ENCODE measurements at places on chromosomes 5 and 9.
A peak's percentile ranks its signal among the peaks of the same experiment; 100 is the strongest.

DNA sequence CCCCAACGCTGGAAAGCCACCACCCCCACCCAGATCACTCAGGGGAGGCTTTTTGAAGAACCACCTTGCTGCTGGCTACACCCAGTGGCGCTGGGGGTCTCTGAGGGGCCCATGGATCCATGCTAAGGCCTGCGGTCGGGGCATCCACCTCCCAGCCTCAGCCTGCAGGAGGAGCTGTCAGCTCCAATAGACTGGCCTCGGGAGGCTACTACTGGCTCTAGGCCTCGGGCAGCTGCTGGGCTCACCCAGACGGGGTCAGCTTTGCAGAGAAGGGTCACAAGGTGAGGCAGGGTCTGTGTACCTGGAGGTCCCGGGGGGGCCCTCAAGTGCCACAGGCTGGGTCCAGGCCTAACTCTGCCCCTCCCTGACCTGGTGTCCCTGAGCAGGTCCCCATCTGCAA lies 193.7 kb downstream of the OLFM1 start:
- DNase-seq = no peak

GRCh38 chr9:97515662-97516061 lies 14.2 kb downstream of the TMOD1 start:
- no peak for DNase-seq

- no peak for DNase-seq
These were observed 15.7 kb downstream of the SQSTM1 start for GRCh38 chr5:179836225-179837019.

DNA sequence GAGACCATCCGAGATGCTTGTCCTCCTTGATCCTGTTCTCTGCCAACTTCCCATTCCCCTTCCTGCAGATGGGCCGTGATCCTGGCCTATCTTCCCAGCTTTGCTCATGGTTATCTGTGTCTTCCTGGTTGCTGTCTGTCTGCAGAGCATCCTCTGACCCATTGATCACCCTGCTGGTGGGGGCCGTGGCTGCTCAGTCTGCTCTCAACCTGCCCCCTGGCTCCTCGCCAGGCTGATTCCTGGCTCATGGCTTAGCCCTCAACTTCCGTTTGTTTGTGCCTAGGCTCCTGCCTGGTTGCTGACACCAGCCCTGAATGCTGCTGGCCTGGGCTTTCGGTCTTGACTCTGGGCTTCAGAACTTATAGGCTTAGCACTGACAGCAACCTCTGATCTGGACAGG lies 67.1 kb upstream of the SMIM15 start:
- no peak for DNase-seq

- DNase-seq = no peak
These were observed 70.3 kb upstream of the SAP30L start for GRCh38 chr5:154375329-154376008.

DNA sequence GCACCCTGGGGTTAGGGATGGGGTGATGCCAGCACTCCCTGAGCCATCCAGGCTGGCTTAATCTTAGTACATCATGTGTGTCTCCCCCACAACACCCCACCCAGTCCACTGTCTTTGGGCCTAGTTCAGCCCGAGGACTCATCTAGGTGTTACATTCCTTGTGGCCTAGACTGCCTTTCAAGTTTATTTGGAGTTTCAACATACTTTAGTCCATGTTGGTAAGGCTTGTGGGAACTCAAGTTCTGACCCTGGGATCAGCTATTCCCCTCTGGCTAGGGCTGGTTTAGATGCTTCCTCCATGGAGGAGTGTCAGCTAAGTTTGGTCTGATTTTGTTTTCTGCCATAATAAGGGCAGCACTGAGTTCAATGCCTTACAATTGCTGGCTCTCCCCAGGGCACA lies 302.4 kb downstream of the SMARCA2 start:
- DNase-seq = no peak

- no peak for DNase-seq
These were observed 46.7 kb downstream of the TNFSF8 start for GRCh38 chr9:114883709-114884108.

GRCh38 chr5:91434348-91434747 lies 51.2 kb upstream of the ARRDC3 start:
- no peak for DNase-seq

DNA sequence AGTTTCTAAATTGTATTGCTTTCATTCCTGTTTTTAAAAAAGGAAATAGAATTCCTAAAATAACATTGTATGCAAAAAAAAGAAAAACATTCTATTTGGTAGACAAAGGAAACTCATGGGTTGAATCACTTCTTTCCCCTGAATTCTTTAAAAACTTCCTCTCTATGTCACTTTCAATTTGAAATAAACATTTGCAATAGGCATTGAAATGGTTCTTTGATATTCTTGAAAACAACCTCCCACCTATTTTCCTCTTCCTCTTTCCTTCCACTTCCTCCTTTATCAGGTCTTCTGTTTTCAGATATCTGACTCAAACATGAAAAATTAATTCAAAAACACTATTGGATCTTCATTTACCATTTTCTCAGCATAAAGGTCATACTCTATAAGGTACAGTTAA lies 442.0 kb upstream of the MEF2C start:
- DNase-seq = no peak

DNA sequence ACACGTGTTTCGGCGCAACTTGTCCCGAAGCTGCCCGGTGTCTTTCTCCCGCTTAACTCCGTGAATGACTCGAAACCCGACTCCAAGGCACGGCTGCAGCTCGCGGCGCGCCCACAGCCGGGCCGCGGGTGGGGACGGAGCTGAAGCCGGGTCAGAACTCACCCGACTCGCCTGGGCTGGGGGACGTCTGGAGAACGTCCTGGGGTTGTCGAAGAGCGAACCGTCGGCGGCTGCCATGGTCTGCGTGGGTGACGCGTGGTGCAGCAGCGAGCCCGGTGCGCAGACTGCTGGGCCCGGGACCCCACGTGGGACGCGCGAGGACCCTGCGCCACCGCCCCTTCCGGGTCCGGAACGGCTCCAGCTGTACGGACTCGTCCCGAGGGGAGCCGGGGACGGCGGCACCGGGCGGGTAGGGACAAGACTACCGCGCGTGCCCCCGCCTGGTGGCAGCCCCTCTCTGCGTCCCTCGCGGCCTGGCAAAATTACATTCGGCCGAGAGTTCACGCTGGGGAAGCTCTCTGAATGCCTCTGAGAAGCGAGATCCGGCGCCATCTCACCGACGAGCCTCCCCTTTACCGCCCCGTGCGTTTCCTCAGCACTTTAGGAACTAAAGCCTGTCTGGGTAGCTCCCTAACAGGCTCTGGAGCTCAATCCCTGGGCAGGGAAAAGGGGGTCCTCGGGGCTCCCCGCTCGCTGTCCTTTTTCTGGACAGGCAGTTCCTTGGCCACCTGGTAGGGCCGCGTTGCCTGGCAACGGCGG lies at the start of gene DDX31:
Gene DDX31 (minus strand): TSS at position 286 of the 759 bp plus-strand sequence. CDS start 49 bp downstream, at position 237.
- DNase-seq = peak; percentile 70

- DNase-seq = no peak
These were observed 1.6 kb upstream of the SLC6A7 start for GRCh38 chr5:150188146-150188842.

GRCh38 chr5:69230181-69230580 lies 4.5 kb upstream of the CDK7 start:
- no peak for DNase-seq

GRCh38 chr9:16132513-16132912 lies 579.7 kb downstream of the CCDC171 start:
- DNase-seq = no peak

DNA sequence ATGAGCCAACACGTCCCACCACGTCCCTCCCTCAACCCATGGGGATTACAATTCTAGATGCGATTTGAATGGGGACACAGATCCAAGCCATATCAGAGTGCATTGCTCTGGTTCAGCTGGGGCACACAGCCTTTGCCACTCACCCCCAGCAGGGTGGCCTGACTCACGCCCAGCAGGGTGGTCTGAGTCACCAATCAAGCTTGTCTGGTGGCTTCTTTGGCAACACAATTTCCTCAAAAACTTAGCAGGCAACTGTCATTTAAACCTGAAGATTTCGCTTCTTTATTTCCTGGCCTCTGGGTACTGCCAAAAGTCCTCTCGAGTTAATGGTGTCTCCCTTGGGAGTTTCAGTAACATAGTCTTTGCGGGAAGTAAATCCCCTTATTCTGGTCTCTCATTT lies 16.3 kb upstream of the SEMA5A start:
- DNase-seq = no peak

GRCh38 chr5:158431369-158432029 lies 572.6 kb upstream of the CLINT1 start:
- no peak for DNase-seq

- no peak for DNase-seq
These were observed 218.7 kb upstream of the S1PR3 start for GRCh38 chr9:88772575-88772974.

- DNase-seq = no peak
These were observed 311.1 kb upstream of the CHD1 start for GRCh38 chr5:99239826-99240360.
